ENCODE measurements at places on chromosomes 6 and 20. TPM values are rescaled to one million over a fixed set of nuclear protein-coding genes. Genes with fewer than 3 reads are reported as not detected.

DNA sequence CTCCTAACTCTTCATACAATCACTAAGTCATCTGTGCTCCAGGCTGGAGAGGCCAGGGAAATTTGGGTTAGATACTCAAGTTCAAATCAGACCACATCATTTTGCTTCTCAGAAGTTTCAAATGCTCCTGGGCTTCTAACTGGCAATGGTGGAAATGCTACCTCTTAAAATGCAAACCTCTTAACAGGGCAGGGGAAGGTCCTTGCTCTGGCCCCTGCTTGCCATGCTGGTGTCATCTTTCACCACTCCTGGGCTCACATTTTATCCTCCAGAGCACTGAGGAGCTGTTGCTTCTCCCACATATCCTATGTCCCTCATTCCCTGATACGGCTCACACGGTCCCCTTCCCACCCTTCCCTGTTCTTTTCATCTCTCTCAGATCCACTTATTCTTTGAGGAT, 41.8 kb upstream of the NT5E start:
- no peak for DNase-seq

DNA sequence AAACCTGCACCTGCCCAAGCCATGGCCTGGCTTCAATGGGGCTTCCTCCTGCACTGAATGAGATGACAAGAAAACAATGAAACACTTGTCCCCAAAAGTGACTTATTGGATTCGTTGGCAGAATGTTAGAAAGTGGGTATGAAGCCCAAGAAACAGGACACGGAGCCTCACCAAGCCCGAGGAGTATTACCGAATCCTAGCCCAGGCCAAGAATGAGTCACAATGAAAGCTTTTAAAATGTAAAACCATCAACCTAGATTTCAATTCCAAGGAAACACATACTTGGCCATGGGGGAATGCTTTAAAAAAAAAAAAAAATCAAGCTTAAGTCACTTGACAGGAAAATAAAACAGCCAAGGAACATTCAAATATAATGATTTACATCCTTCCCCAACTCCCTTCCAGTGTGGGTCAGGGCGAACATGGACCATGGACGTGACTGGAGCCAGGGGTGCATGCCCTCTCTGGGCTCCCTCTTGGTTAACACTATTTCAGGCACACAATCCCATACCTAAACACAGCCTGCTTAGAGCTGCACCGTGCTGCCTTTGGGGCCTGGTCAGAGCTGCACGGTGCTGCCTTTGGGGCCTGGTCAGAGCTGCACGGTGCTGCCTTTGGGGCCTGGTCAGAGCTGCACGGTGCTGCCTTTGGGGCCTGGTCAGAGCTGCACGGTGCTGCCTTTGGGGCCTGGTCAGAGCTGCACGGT, 3.1 kb upstream of the STX16 start:
- DNase-seq, result peak; percentile 36

DNA sequence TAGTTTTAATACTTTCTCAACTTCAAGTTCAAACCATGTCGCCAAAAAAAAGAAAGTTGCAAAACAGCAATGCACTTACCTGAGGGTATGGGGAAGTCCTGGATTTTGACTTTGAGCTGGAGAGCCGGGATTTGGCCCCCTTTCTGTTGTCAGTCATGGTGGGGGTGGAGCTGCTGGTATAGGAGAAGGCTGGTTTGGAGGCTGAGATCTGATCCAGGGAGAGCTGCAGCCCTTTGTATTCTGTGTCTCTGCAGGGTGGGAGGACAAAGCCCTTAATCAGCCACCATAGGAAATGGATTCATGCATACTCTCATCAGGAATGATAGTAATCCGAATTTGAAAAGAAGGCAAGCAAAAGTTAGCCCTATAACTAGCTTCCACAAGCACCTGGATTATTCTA, 44.0 kb downstream of the SIM1 start:
- DNase-seq, result peak; percentile 74

- DNase-seq, result no peak
Measured at GRCh38 chr20:15239542-15240206, 902.3 kb upstream of the FLRT3 start.

GRCh38 chr20:7094438-7094997, 327.0 kb downstream of the BMP2 start:
- DNase-seq, result peak; percentile 73

- peak; percentile 61 for DNase-seq
Measured at GRCh38 chr6:82767037-82767436, 298.6 kb downstream of the UBE3D start.

Gene SS18L1
- total RNA-seq, result 28.8 TPM

DNA sequence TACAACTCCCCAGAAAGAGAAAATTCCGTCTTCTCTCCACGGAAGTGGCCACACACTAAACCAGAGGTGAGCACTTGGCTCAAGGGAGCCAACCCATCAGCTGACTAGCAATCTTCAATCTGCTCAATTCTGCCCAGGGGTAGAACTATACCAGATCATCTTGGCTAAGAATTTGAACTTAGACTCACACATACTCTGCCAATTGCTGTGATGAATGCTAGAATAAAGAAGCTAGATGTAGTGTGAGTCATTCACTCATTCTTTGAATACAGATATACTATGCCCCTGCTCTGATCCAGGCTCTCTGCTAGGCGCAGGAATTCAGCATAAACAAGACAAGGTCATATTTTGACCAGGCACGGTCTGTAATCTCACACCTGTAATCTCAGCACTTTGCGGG, 147.9 kb upstream of the SHLD1 start:
- no peak for DNase-seq

DNA sequence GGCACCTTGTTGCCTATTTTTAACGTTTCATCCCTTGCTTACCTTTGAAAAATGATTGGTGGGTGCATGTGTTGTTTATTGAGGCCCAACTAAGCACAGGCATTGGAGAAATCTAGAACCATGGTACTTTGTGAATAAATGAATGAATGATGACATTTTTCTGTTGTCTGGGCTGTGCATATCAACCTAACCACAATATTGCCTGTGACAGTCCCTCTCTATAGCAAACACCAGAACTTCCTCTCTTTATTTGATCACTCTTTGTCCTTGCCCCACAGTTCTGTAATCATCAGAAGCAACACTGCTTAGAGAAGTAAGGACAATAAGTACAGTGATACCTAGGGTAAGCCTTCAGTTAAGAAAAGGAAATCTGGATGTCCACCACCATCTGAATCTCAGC, 75.1 kb downstream of the TBC1D7 start:
- no peak for DNase-seq

Gene OR2B6
- total RNA-seq, result not detected

GRCh38 chr6:84568971-84569370, 195.4 kb downstream of the TBX18 start:
- DNase-seq, result no peak

Data from endodermal cell (in vitro differentiated cells).